ENCODE measurements at places on chromosomes 16 and 17. TPM values are rescaled to one million over a fixed set of nuclear protein-coding genes. Genes with fewer than 3 reads are reported as not detected.

DNA sequence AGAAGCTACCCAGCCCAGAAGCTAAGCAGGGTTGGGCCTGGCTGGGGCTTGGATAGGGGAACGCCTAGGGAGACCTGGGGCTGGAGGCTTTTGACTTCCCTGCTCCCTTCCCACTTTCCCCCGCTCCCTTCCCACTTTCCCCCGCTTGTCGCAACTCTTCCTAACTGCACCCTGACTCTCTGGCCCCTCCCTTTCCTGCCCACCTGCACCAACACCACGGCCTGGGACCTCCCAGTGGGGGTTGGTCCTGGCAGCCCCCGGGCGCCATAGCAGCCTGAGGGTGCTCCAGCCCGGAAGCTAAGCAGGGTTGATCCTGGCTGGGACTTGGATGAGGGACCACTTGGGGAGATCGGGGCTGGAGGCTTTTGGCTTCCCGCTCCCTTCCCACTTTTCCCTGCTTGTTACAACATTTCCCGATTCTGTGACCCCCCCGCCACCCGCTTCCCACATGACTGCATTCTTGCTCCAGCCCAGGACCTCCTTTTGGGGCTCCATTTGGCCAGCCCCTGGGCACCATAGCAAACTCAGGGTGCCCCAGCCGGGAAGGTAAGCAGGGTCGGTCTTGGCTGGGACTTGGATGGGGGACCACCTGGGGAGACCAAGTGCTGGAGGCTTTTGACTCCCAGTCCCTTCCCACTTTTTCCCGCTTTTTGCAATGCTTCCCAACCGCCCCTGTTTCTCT is 2287.0 kb downstream of the TP53TG3F start:
- no peaks in the 10 kb centered on the region for H3K27me3 ChIP-seq
- H3K27ac ChIP-seq, result no peak overlapping the region
- H3K4me3 ChIP-seq, result no peak overlapping the region
- DNase-seq, result no peak
- H3K36me3 ChIP-seq, result peaks cover 3% of the 10 kb centered on the region
- no peaks in the 10 kb centered on the region for H3K4me1 ChIP-seq

DNA sequence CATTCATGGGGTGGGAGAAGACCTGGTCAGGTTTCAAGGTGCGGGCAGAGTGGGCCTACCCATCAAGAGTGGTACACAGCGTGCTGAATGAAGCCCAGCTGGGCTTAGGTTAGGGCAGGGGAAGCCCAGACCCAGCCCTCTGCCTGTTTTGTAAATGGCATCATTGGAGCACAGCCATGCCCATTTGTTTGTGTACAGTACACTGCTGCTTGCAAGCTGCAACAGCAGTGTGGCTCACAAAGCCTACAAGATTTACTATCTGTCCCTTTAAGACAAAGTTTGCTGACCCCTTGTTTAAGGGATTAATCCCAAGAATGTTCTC is 230.1 kb upstream of the TNRC6C start:
- peaks cover 3% of the 10 kb centered on the region for H3K4me1 ChIP-seq
- peaks cover 30% of the 10 kb centered on the region for H3K27me3 ChIP-seq
- H3K36me3 ChIP-seq, result no peaks in the 10 kb centered on the region
- DNase-seq, result no peak

DNA sequence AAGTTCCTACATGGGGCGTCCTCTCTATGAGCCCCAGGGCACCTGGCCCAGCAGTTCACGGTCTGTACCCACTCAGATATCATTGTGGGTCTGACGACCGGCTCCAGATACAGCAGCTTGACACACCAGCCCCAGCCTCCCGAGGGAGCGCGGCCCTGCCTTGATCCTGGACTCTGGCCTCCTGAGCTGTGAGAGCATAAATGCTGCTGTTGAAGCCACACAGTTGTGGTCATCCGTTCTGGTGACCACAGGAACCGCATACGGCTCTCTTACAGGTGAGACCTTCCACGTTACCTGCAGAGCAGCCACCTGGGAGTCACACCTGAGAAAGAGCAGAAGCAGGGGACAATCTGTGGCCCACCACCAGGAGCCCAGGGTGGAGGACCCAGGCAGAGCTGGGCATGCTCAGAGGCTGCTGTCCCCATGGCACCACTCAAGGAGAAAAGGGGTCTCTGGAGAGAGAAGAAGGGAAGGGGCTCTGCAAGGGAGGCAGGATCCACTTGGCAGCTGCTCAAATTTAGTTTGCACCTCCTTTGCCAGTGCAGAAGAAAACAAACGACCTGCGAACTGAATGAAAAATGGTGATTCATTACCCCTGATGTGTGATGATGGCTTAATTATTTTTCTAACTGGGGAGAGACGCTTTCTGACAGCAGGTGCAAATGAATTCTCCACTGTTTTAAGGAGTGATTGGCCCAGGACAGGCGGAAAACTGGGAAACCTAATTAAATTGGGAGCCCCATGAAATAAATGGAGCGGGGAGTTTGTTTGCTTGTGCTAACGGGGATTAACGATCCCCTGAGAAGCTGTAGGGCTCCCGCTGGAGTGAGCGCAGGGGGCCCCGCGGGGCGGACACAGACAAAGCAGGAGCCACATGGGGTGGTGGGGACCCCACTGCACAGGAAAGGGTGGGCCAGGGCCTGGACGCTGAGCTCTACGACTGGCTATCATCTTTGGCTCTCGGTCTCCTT is 208.9 kb downstream of the RBFOX3 start:
- DNase-seq, result no peak
- H3K27ac ChIP-seq, result no peak overlapping the region
- H3K4me1 ChIP-seq, result peaks cover 10% of the 10 kb centered on the region
- H3K4me3 ChIP-seq, result no peak overlapping the region

DNA sequence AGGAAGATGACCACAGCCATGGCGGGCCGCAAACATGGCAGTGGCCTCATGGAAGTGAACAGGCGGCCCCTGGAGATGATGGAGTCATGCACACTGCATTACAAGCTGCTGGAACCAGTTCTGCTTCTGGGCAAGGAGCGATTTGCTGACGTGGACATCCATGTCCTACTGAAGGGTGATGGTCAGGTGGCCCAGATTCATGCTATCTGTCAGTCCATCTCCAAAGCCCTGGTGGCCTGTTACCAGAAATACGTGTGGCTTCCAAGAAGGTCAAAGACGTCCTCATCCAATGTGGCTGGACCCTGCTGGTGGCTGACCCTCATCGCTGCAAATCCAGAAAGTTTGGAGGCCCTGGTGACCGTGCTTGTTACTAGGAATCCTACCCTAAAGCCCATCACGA is 13.4 kb upstream of the WSB1 start:
- no peak overlapping the region for H3K4me3 ChIP-seq
- no peak for DNase-seq
- H3K36me3 ChIP-seq, result no peaks in the 10 kb centered on the region
- peaks cover 12% of the 10 kb centered on the region for H3K27me3 ChIP-seq

DNA sequence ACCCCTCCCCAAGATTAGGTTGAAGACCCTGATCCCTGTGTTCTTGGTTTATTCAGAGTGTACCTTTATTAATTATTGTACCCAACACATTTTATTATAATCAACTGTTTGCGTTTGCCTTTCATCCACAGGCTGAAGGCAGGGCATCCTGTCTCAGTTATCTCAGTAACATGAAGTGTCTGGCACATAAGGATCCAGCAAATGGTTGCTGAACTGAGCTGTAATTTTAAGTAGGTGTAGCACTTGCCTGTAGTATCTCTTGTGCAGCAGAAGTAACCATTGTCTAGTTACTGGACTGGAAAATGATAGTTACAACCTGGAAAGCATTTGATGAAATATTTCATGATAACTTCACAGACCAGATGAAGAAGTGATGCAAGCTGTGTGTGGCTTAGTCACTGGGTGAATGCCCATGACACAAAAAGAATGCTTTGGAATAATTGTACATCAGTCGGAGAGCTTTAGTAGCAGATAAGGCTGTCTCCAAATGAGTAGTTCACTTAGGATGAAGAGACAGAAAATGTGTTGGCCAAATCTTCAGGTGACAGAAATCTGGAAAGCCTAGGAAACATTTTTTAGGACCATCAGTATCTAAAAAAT is 56.6 kb downstream of the ESRP2 start:
- H3K4me1 ChIP-seq, result peaks cover 14% of the 10 kb centered on the region
- peaks cover 83% of the 10 kb centered on the region for H3K36me3 ChIP-seq
- H3K27ac ChIP-seq, result peak overlapping the region; percentile 1
- H3K27me3 ChIP-seq, result no peaks in the 10 kb centered on the region

DNA sequence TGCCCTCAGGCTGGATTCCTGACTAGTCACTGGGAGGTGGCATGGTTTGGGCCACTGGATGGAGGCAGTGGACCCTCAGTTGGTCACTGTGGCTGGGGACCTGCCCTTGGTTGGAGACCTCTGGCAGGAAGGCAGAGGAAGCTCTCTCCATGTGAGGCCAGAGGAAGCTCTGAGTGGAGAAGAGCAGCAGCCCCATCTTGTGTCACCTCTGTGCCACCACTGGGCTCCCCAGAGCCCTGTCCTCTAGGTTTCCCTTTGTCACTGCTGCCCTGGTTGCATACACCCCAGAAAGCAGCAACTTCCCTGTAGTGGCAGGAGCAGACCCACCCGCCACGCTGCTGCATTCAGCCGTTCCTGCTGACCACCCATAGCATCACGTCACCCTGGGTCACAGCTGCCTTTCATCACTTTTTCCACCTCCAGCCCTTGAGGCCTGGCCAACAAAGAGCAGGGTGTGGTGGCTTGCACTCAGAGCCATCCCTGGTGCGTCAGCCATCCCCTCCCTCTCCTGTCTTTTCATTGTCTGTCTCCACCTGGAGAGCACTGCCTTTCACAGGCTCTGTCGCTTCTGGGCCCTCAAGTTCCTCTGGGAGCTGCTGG is 11.9 kb downstream of the CTRL start:
- H3K27ac ChIP-seq, result no peak overlapping the region
- no peak overlapping the region for H3K4me3 ChIP-seq
- no peaks in the 10 kb centered on the region for H3K27me3 ChIP-seq
- H3K4me1 ChIP-seq, result peaks cover 26% of the 10 kb centered on the region
- peaks cover 14% of the 10 kb centered on the region for H3K36me3 ChIP-seq

DNA sequence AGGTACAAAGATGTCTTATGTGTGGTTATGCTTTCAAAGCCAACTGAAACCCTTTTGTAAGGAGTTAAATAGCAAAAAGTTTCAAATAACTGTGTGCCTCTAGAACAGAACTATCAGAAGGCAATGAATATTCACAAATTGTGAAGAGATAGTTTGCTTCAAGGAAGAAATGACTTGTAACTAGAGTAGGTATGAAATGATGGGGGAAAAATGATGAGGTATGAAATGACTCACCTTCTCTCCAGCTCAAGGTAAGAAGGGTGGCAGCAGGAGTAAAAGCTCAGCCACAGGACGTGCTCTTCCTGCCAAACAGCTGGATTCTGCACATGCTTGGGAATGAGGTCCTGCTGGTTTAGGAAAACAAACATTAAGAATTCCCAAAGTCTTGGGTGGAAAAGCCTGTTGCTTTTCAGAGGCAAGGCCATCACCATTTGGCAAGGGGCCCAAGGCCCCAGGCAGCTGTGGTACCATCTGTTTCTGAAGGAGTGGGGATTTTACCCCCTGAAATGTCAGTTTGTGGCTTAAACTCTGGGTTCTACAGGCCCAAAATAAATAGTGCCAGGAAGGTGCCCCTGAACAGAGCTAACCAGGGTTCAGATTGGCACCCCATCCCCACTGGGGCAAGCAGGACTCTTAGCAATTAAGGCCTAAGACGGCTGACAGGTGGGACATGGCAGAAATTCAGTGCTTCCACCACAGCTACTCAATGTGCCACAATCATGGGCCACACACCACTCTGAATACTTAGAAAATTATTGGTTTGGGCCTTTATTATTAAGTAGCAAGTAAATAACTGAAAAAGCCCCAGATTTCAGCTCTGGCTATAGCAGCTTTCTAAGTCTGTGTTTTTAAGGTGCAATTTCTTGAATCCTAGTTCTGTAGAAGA is 13.3 kb downstream of the HERPUD1 start:
- peaks cover 36% of the 10 kb centered on the region for H3K4me1 ChIP-seq
- H3K36me3 ChIP-seq, result peaks cover 62% of the 10 kb centered on the region
- no peak overlapping the region for H3K4me3 ChIP-seq
- no peak for DNase-seq
- H3K27ac ChIP-seq, result peak overlapping the region; percentile 87
- H3K27me3 ChIP-seq, result no peaks in the 10 kb centered on the region

- H3K4me1 ChIP-seq, result peaks cover under 1% of the 10 kb centered on the region
- no peak for DNase-seq
- no peaks in the 10 kb centered on the region for H3K36me3 ChIP-seq
These were observed 7.4 kb upstream of the PGS1 start for GRCh38 chr17:78371056-78371455.

DNA sequence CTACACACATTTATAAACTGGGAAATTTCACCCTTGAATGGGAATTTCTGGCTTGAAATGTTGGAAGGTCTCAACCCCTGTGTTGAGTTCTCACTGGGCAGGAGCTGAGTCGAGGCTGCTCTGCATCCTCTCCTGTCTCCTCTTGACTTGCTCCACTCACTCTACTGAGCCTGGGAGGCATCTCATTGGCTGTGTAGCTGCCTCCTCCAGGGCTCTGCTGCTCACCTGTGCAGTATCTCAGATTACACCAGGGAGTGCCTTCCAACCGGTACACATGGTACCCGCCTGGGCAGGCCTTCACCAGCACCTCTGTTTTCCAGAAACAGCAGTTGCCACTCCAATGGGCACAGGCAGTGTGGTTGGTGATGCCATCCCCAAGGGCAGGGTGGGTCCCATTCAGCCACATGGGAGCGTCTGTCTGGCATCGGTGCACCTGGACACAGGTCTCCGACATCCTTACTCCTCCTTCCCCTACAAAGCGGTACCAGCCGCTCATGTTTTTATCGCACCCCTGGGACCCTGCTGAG is 3.7 kb downstream of the GP2 start:
- no peaks in the 10 kb centered on the region for H3K4me1 ChIP-seq
- DNase-seq, result no peak
- H3K4me3 ChIP-seq, result no peak overlapping the region
- no peaks in the 10 kb centered on the region for H3K27me3 ChIP-seq

DNA sequence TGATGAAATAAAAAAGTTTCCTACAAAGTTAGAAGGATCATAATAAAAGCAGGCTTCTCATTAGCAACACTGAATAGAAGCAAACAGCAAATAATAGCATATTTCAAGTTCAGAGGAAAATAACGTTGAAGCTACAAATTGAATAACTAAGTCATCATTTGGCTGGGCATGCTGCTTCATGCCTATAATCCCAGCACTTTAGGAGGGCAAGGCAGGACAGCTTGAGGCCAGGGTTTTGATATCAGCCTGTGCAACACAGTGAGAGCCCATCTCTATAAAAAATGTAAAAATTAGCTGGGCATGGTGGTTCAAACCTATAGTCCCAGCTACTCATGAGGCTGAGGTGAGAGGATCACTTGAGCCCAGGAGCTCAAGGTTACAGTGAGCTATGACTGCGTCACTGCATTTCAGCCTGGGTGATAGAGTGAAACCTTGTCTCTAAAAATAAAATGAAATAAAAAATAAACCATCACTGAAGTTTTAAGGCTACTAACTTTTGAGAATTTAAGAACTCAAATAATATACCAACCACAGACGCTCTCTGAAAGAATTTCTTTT is 25.5 kb downstream of the NCOR1 start:
- DNase-seq, result no peak
- peaks cover 12% of the 10 kb centered on the region for H3K4me1 ChIP-seq
- peaks cover 67% of the 10 kb centered on the region for H3K36me3 ChIP-seq
- no peaks in the 10 kb centered on the region for H3K27me3 ChIP-seq
- no peak overlapping the region for H3K4me3 ChIP-seq
- H3K27ac ChIP-seq, result no peak overlapping the region

- H3K36me3 ChIP-seq, result no peaks in the 10 kb centered on the region
- H3K4me1 ChIP-seq, result no peaks in the 10 kb centered on the region
- no peak overlapping the region for H3K4me3 ChIP-seq
These were observed 133.3 kb downstream of the CA10 start for GRCh38 chr17:52025236-52025635.

Gene HOXB13
- not detected for total RNA-seq

Gene KCNG4
- not detected for total RNA-seq

Gene CCL3
- total RNA-seq, result 222 TPM

Gene CRHR1
- total RNA-seq, result not detected

Gene C16orf54
- total RNA-seq, result 18.0 TPM

Gene CLEC18C
- 0.39 TPM for total RNA-seq

Gene DEXI
- 38.5 TPM for total RNA-seq

Gene C17orf67
- total RNA-seq, result 3.7 TPM

Gene KCNJ16
- total RNA-seq, result not detected

All from activated T-helper 2 cell treated with anti-CD3 and anti-CD28 coated beads, Interferon-gamma antibody, Interleukin-2, Interleukin-4, amounts not matched to agents 10 μg/mL and 5 μg/mL and 100 μg/mL, durations not matched to agents 14 hours and 24 hours and 36 hours (primary cell).